Left ventricle myocardium superior (tissue), 1 donor: ENCODE measurements at places on chromosomes 3 and 15. TPM values are rescaled to one million over a fixed set of nuclear protein-coding genes. Genes with fewer than 3 reads are reported as not detected.

GRCh38 chr15:98953968-98954367, 53.6 kb downstream of the PGPEP1L start:
- peak; percentile 42 for DNase-seq

DNA sequence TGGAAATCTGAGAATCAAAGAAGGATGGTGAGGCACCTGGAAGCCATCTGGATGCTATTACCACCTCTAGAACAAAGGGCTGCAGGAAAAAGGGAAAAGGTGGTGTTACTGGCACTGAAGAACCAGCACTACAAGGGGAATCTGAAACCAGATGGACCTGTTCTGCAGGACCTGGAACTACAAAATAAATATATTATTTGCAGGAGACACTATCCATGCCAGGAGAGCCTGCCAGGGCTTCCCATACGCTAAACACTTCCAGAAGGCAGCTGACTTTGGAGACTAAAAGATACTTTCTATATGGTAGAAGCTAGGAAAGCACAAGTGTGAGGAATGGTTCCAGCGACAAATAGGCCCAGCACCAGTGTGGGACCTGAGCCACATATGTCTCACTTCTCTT, 83.4 kb upstream of the POU1F1 start:
- no peak for DNase-seq

DNA sequence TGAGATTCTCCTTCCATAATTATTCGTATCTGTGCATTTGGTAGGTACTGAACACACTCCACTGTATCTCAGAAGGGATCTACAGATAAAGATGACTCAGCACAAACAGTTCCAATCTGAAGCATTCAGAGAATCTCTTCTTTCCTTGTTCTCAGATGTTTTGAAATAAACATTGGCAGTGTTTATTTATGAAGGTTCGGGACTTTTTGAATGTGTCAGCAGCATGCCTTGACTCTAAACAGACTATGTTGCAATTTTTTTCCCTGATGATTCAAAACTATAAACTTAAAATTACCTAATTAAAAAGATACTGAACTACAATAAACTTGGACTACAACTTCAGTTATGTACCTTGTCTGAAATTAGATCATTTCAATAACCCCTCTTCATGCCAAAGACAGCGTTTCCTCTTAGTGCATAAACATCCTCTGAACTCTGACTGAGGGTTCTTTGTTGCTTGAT, 612.9 kb upstream of the TBL1XR1 start:
- no peak for DNase-seq

GRCh38 chr3:41808152-41808551, 153.8 kb downstream of the ULK4 start:
- DNase-seq = no peak

- no peak for DNase-seq
Observed at GRCh38 chr3:114566162-114566755, 272.4 kb downstream of the TIGIT start.

DNA sequence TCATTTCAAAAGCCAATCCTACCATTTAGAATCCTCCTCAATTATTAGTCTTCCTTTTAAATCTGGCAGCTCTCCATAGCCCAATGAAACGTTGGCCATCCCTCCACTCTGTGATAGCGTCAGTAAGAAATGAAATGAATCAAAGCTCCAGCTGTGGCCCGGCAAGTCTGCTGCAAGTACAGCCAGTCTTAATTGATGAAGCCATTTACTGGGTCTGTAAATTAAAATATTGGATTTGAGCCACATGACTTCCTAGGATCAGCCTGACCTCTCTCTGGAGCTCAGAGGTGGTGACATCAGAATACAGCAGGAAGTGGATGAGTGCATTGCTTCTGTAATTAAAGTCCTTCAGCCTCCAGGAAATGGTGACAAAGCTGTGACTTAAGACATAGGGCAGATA, 347.0 kb upstream of the LMCD1 start:
- no peak for DNase-seq

Gene ABI3BP
- 23.4 TPM for total RNA-seq

GRCh38 chr15:69883306-69883705, 214.4 kb downstream of the TLE3 start:
- DNase-seq = no peak

- no peak for DNase-seq
Observed at GRCh38 chr3:62127116-62127515, 246.2 kb downstream of the FEZF2 start.

Gene IGDCC3
- 0.10 TPM for total RNA-seq

Gene TMEM212
- not detected for total RNA-seq

Gene GOLGA8S
- total RNA-seq = 0.40 TPM

DNA sequence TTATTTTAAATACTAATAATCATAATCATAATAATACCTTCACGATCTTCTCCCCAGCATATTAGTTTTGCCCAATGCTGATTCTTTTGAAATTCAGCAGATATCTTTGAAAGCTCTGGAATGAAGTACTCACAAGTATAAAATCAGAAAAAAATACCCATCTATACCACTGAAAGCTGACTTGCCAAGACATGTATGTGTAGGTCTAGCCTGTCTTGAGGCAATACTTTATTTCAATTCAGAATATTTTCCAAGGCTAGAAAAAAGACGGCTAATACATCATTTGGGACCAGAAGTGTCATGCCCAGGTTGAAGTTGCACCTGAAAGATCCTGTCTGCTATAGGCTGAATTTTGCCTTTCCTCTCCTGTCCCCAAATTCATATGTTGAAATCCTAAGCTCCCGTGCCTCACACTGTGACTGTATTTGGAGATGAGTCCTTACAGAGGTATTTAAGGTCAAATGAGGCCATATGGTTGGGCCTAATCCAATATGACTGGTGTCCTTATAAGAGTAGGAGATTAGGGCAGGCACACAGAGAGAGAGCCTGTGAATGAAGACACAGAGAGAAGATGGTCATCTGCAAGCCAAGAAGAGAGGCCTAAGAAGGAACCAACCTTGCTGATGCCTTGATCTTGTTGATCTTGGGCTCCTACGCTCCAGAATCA, 255.9 kb upstream of the CMC1 start:
- DNase-seq = no peak

- no peak for DNase-seq
Observed at GRCh38 chr3:8967553-8967952, 4.3 kb upstream of the RAD18 start.

DNA sequence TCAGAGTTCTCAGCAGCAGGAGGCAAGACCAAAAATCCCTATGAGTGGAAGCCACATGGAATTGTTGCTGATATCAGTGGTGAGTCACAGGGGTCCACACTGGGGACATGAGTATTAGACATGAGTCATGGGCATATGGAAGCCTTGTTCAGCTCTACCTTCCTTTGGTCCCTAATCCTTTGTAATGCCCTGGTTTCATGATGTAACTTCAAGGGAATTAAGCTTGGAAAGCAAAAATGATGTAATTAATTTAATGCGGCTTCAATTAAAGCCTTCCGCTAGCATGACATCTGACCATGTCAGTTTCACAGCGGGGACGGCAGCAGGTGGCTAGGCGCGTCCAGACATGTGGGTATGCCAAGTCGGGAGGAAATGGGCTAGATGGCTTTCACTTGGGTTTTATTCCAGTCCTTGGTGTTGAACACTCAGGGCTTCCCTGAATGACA, 176.1 kb upstream of the RGMA start:
- DNase-seq = no peak

GRCh38 chr15:95659656-95660055, 670.8 kb upstream of the NR2F2 start:
- DNase-seq = no peak

- DNase-seq = no peak
Observed at GRCh38 chr3:100269410-100270214, 8.8 kb downstream of the TBC1D23 start.

DNA sequence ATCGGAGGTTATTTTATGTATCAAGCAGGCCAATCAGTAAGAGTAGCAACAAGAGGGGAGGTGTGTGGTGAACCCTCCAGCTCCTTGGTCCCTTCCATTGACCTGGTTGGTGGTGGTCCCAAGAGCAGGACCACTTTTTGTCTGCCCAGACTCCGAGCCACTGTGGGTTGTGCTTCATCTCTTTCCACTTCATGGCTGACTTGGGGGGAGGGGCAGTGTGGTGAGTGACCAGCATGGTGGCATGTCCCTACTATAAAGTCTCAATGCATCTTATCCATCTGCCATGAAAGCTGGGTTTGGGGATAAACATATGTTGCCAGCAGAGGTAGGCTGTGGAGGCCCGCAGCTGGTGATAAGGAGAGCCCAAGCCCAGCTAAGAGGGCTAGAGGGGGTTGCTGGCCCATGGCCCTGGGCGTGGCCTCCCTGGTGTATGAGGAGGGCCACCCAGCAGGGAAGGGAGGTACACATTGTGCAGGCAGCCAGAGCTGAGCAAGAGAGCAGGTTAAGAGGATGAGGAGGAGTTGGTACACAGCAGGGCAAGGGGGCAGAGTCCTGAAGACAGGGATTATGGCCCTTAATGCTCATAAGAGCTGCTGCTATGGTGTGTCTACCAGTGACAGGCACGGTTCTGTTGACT, 7.0 kb downstream of the AEN start:
- no peak for DNase-seq

Gene GNAT1
- not detected for total RNA-seq

DNA sequence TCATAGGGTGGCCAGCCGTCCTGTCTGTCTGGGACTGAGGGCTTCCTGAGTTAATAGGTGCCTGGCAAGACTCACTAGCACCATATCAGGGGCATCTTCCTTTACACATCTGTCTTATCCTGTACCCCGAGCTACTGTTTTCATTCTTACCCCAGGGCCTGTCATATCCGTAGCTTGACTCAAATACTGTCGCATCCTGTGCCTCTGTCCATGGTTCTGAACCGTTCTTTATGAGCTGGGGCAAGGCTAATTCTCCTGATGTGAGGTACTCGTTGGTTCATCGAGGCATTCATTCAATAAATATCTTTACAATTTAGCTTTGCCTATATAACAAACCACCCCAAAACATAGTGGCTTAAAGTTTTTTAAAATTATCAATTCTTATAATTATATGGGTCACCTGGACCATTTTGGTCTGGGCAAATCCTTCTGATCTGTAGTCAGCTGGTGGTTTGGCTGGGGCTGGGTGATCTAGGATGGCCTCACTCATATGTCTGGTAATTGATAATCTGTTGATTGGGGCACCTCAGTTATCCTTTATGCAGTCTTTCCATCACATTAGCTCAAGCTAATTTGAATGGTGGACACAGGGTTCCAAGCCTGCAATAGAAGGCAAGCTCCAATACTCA, 121.2 kb downstream of the TLE3 start:
- no peak for DNase-seq

GRCh38 chr15:63978511-63979261, 67.6 kb downstream of the DAPK2 start:
- peak; percentile 79 for DNase-seq

Gene ANKRD34C
- not detected for total RNA-seq

DNA sequence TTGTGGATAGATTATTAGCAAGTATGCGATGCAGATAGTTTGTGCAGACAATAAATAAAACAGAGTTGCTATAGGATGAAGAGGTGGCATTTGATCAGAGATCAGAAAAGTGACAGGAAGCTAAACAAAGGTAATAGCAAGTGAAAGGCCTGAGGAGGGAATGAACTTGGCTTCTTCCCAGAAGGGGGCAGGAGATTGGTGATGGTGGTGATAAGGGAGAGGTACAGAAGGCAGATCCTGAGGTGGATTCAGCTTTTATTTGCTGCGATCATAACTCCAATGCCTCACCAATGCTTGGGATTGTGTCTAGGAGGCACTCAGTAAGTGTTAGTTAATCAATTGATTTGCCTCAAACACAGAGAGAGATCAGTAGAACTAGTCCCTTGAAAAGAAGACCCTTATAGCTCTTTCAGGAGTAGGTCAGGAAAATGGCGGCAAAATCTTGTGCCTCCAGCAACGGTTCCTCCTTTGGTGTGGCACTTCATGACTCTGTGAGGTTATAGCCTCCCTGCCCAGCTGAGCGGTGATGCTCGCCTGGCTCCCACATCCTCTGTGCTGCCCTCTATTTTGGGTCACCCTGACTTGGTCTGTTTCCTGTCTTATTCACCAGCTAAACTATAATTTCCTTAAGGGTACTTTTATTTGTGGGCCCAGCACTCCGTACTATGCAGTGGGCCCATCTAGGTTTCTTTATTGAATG, 37.5 kb downstream of the TGFBR2 start:
- no peak for DNase-seq
